ENCODE measurements at places on chromosomes 12 and 14. TPM values are rescaled to one million over a fixed set of nuclear protein-coding genes. Genes with fewer than 3 reads are reported as not detected.

DNA sequence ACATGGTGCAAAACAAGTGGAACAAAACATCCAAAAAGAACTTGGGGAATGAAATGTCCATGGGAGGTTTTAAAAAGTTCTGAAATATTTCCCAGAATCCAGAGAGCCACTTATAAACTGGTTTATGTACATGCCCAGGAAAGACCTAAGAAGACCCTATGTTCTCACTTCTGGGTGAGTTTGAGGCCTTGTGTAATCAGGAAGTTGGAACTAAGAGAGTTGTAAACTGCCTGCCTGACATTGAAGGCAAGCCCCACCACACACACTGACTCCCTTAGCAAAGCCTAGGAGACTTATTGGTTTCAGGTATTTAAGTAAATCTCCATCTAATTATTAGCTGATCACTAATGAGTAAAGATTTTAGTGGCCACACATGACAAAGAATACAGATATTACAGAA is 142.5 kb downstream of the LRIG3 start:
- no peak for DNase-seq

- no peak for DNase-seq
Observed at GRCh38 chr12:31298922-31299321, 27.0 kb downstream of the SINHCAF start.

- no peak for DNase-seq
Observed at GRCh38 chr14:84458881-84459280, 1071.1 kb upstream of the FLRT2 start.

- DNase-seq = no peak
Observed at GRCh38 chr12:26317942-26318575, 122.7 kb downstream of the SSPN start.

- no peak for DNase-seq
Observed at GRCh38 chr12:96520767-96521166, 31.4 kb downstream of the CFAP54 start.

GRCh38 chr12:103334466-103334865 is 161.3 kb downstream of the C12orf42 start:
- DNase-seq = no peak

Gene TMEM179
- total RNA-seq = not detected

Gene CLEC6A
- total RNA-seq = not detected

Data from breast epithelium (tissue), 4 donors.